Astrocyte of the hippocampus (primary cell): ENCODE measurements at places on chromosomes 12 and 14.

GRCh38 chr14:54465654-54466053 lies 23.1 kb downstream of the GMFB start:
- DNase-seq, result no peak

- DNase-seq, result peak; percentile 29
Observed at GRCh38 chr12:97535582-97535981, 73.0 kb downstream of the RMST start.

DNA sequence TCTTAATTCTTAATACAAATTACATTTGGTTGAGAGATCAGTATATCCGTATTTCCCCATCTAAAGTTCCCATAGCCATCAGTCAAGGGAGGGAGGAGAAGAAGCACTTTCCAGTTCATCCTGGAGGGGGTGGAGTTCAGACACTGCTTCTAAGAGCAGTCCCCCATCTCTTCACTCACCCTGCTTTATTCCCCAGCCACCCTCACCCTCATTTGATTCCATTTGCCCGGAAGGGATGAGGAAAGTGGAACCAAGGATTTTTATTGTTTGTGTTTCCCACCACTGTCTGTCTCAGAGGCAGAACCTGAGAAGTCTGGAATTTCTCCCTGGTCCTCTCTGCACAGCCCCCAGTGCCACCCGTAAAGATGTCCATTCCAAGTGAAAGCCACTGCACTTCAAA lies 134.2 kb upstream of the HIF1A start:
- DNase-seq, result peak; percentile 52

GRCh38 chr12:56761812-56762211 lies 1.3 kb upstream of the HSD17B6 start:
- DNase-seq, result no peak

DNA sequence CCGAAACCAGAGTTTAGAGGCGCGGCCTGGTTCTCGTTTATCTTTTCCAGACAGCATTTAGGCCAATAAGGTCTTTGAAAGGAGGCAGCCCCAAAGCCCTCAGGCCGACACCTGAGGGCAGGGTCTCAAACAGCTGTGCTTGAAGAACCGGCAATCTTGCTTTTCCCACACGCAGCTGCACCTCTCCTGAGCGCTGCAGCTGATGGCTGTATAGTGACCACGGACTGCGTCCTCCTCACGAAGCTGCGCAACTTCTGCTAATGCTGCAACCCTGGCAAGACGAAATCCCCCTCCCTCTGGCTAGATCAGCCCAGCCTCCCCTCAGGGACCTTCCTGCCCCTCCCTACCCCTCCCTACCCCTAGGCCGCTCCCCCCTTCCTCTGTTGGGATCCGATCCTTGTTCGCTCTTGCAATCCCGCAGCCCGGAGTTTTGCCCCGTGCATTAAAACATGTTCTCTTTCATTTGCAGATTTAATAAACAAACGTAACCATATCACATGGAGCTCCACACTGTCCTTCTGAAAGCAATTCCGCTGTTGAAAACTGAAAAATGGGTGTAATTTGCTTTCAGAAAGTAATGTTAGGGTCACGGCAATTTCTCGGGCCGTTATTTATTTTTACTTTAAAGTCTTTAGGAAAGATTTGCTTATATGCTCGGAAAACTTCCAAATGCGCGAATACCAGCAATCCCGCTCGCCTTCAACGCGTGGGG lies 4.8 kb upstream of the PAX9 start:
- no peak for DNase-seq

DNA sequence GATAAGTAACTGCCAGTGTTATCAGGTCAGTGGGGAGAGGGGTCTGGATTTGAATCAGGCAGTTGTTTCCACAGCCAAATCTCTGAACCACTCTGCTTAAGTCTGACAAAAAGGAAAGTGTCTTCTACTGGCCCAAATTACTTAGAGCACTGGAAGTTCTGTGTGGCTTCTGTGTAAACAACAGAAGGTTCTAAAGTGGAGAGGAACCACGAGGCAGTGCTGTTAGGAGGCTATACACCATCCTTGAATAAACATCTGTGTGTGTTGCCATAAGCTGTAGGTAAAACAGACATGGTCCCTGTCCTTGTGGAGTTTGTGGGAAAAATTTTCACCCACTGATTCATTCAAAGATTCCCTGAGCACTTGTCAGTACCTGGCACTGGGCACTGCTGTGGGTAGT lies 50.0 kb downstream of the GALNT4 start:
- no peak for DNase-seq
